ENCODE measurements at places on chromosomes 7 and 10. TPM values are rescaled to one million over a fixed set of nuclear protein-coding genes. Genes with fewer than 3 reads are reported as not detected.

Gene PRLHR
- not detected for total RNA-seq

Gene TMEM140
- 7.6 TPM for total RNA-seq

Gene CTTNBP2
- not detected for total RNA-seq

Gene ANKRD30A
- not detected for total RNA-seq

Gene SYT15
- total RNA-seq = 0.59 TPM

Gene EPDR1
- total RNA-seq = 3.4 TPM

Gene TAS2R41
- total RNA-seq = not detected

Gene PDZD7
- 0.65 TPM for total RNA-seq

Gene GSTO2
- 2.7 TPM for total RNA-seq

Gene NYAP1
- 0.32 TPM for total RNA-seq

Gene CRPPA
- total RNA-seq = 1.6 TPM

DNA sequence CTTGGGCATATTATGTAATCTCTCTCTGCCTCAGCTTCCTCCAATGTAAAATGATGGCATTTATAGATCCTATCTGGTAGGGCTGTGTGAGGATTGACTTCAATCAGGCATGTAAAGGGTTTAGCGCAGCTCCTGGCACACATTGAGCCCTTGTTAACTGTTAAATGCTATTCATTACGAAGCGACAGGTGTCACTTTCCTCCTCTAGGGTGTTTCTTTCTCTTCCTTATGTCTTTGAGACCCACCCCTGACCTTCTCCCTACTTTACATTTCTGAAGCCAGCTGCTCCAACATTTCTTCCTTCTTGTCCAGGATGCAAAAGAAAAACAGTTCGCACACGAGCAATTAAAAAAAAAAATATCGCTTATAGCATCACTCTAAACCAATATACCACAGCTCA lies 5.7 kb upstream of the R3HCC1L start:
- H3K4me1 ChIP-seq = peaks cover 7% of the 10 kb centered on the region
- no peak for DNase-seq
- H3K36me3 ChIP-seq = no peaks in the 10 kb centered on the region
- no peak overlapping the region for H3K4me3 ChIP-seq

DNA sequence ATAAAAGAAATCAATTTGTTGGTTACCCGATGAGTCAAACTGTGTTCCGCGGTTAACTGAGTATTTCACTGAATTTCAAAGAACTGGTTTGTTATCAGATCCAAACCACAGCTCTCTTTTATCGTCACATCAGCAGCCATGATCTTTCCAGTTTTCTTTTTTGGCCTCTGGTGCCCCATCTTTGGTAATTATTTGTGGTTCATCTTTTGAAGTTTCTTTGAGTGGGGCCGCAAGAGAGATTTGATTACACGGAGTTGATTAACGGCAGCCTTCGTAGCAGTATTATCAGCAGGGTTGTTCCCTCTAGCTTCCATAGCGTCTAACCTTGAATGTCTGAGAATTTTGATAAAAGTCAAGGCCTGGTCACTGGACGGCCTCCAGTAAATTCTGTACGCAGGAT lies 154.9 kb upstream of the TNRC18 start:
- peaks cover 16% of the 10 kb centered on the region for H3K27me3 ChIP-seq
- DNase-seq = peak; percentile 25
- H3K4me3 ChIP-seq = no peak overlapping the region
- peaks cover 18% of the 10 kb centered on the region for H3K4me1 ChIP-seq
- H3K36me3 ChIP-seq = no peaks in the 10 kb centered on the region

DNA sequence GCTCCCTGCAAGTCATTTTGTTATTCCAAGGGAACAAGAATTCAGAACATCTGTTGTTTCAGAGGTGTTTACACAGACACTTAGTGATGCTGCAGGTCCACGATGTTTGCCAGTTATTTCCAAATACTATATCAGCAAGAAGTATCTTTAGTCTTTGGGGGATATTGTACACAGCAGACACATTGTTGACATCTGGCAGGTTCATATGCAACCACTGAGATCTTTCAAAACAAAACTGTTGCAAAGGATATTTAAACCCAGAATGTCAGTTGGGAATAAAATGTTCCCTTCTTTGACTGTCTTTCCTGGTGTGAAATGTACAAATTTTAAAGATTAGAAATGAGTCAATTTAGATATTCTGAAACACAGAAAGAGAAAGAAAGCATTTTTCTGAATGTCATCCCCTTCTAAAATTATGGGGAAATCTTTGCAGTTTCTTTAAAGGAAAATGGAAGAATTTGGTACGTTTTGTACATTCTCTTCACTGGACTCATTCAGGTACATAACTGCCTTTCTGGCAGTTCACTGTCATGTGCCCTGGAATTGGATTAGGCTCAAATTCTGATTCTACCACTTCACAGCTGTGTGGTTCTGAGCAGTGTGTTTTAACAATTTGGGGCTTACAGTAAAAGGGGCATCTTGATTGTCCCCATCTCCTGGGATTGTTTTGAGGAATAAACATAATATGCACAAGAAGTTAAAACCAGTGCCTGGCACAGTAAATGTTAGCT lies 40.3 kb upstream of the CELF2 start:
- H3K27ac ChIP-seq = no peak overlapping the region
- H3K4me3 ChIP-seq = no peak overlapping the region
- peaks cover 2% of the 10 kb centered on the region for H3K4me1 ChIP-seq
- H3K27me3 ChIP-seq = peaks cover 13% of the 10 kb centered on the region
- DNase-seq = no peak

GRCh38 chr7:11127988-11128387 lies 154.3 kb downstream of the PHF14 start:
- H3K27me3 ChIP-seq = no peaks in the 10 kb centered on the region
- peaks cover 31% of the 10 kb centered on the region for H3K36me3 ChIP-seq
- no peak overlapping the region for H3K4me3 ChIP-seq
- DNase-seq = no peak

- no peak overlapping the region for H3K4me3 ChIP-seq
- no peaks in the 10 kb centered on the region for H3K27me3 ChIP-seq
- DNase-seq = no peak
- peaks cover 7% of the 10 kb centered on the region for H3K4me1 ChIP-seq
- no peaks in the 10 kb centered on the region for H3K36me3 ChIP-seq
Measured at GRCh38 chr7:2606539-2606936, 25.2 kb upstream of the TTYH3 start.

DNA sequence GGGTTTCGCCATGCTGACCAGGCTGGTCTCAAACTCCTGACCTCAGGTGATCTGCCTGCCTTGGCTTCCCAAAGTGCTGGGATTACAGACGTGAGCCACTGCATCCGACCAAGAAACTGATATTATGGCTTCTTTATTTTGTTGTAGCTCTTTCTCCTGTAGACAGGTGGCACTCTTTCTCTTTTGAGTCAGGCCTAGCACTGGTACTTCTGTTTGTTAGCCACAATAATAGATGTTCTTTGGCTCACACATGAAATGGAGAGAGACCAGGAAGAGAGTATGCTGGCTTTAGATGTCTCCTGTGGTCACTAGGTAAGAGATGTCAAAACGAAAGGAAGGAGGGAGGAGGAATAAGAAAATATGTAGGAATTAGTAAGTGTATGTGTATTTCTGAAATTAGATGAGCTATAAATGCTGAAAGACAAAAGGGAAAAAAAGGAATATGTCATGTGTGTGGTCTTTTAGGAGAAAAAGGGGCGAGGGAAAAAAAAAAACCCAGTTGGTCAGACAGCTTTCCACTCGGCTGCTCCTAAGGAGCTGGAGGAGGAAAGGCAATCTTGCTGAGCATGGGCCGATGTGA lies 78.7 kb downstream of the CLEC2L start:
- no peak overlapping the region for H3K4me3 ChIP-seq
- H3K27ac ChIP-seq = no peak overlapping the region
- DNase-seq = no peak
- H3K36me3 ChIP-seq = peaks cover 12% of the 10 kb centered on the region
- no peaks in the 10 kb centered on the region for H3K4me1 ChIP-seq

DNA sequence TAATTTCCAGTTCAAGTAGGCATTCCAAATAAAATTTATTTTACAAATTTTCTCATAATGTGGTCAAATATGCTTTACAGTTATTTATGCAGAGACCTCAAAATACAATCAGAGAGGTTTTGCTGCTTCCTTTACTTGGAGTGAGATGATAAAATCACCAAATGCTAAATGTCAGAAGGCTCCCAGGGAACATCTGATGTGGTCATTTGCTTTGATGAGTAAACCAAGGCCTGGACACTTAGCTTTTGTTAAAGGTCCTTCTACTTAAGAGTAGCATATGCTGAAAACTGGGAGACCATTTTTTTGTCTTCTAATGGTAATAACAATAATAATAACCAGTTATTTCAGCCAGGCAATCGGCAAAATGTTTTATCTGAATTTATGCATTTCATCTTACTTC lies 60.6 kb upstream of the AKR1E2 start:
- H3K4me3 ChIP-seq = no peak overlapping the region
- H3K27me3 ChIP-seq = peaks cover 19% of the 10 kb centered on the region
- peaks cover 2% of the 10 kb centered on the region for H3K4me1 ChIP-seq
- no peak overlapping the region for H3K27ac ChIP-seq

DNA sequence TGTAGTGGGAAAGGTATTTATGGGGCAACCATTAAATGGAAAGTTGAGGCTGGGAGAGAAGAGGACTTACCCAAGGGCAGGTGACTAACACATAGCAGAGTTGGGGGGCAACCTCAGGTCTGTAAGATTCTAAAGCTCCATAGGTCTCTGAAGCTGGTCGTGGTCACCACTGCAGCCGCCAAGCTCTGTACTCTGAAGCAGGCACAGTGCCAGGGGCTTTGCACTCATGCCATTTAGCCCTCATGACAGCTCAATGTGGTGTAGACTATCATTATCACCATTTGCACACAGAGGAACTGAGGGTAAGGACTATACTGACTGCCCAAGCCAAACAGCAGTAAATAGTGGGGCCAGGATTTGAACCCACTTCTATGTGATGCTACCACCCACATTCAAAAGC lies 32.5 kb upstream of the TMEM273 start:
- no peak overlapping the region for H3K27ac ChIP-seq
- H3K36me3 ChIP-seq = no peaks in the 10 kb centered on the region

- peaks cover 4% of the 10 kb centered on the region for H3K36me3 ChIP-seq
- H3K27me3 ChIP-seq = no peaks in the 10 kb centered on the region
- no peak overlapping the region for H3K4me3 ChIP-seq
- peak; percentile 2 for DNase-seq
- no peak overlapping the region for H3K27ac ChIP-seq
- H3K4me1 ChIP-seq = no peaks in the 10 kb centered on the region
Measured at GRCh38 chr7:57425969-57426628, 23.9 kb upstream of the ZNF716 start.

- peaks cover 11% of the 10 kb centered on the region for H3K4me1 ChIP-seq
- H3K4me3 ChIP-seq = no peak overlapping the region
- H3K36me3 ChIP-seq = no peaks in the 10 kb centered on the region
- H3K27ac ChIP-seq = no peak overlapping the region
- peaks cover 7% of the 10 kb centered on the region for H3K27me3 ChIP-seq
- DNase-seq = no peak
Measured at GRCh38 chr7:55134359-55134725, 115.5 kb downstream of the EGFR start.

- H3K36me3 ChIP-seq = no peaks in the 10 kb centered on the region
- H3K27me3 ChIP-seq = peaks cover 3% of the 10 kb centered on the region
- H3K4me1 ChIP-seq = no peaks in the 10 kb centered on the region
- DNase-seq = no peak
Measured at GRCh38 chr7:140998715-140999114, 16.0 kb downstream of the MRPS33 start.

GRCh38 chr7:30965883-30966282 lies 2.1 kb downstream of the GHRHR start:
- H3K36me3 ChIP-seq = no peaks in the 10 kb centered on the region
- H3K27ac ChIP-seq = no peak overlapping the region
- no peak for DNase-seq
- H3K4me1 ChIP-seq = no peaks in the 10 kb centered on the region

GRCh38 chr7:36752026-36752711 lies 27.9 kb upstream of the AOAH start:
- no peaks in the 10 kb centered on the region for H3K27me3 ChIP-seq
- H3K4me1 ChIP-seq = peaks cover 21% of the 10 kb centered on the region
- no peak overlapping the region for H3K4me3 ChIP-seq
- H3K27ac ChIP-seq = no peak overlapping the region

DNA sequence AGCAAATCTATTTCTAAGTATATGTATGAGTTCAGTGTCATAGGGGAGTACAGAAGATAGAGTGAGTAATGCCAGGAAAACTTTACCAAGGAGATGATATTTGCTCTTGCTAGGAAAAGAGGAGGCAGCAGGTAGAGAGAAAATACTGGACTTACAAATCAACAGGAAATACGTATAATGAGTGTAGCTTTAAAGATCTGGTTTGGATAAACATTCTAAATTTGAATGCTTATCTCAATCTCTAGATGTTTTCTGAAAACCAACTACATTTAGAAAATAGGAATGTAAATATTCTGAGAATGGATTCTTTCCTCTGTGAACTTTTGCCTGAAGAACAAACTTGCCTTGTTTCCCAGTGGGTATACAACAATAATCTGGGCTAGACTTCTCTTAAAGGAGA lies 46.9 kb upstream of the GNAI1 start:
- no peak overlapping the region for H3K27ac ChIP-seq
- DNase-seq = no peak
- H3K4me1 ChIP-seq = no peaks in the 10 kb centered on the region

GRCh38 chr7:112080978-112081377 lies 125.2 kb downstream of the DOCK4 start:
- H3K27me3 ChIP-seq = peaks cover 18% of the 10 kb centered on the region
- H3K4me1 ChIP-seq = peaks cover 10% of the 10 kb centered on the region
- no peak overlapping the region for H3K4me3 ChIP-seq
- no peaks in the 10 kb centered on the region for H3K36me3 ChIP-seq

GRCh38 chr10:20990604-20991003 lies 93.5 kb upstream of the NEBL start:
- no peak for DNase-seq
- H3K4me3 ChIP-seq = no peak overlapping the region
- H3K27ac ChIP-seq = no peak overlapping the region
- H3K36me3 ChIP-seq = no peaks in the 10 kb centered on the region
- no peaks in the 10 kb centered on the region for H3K4me1 ChIP-seq

GRCh38 chr10:112313911-112314310 lies 30.7 kb downstream of the TECTB start:
- H3K4me1 ChIP-seq = no peaks in the 10 kb centered on the region
- peaks cover 19% of the 10 kb centered on the region for H3K27me3 ChIP-seq
- H3K27ac ChIP-seq = no peak overlapping the region

DNA sequence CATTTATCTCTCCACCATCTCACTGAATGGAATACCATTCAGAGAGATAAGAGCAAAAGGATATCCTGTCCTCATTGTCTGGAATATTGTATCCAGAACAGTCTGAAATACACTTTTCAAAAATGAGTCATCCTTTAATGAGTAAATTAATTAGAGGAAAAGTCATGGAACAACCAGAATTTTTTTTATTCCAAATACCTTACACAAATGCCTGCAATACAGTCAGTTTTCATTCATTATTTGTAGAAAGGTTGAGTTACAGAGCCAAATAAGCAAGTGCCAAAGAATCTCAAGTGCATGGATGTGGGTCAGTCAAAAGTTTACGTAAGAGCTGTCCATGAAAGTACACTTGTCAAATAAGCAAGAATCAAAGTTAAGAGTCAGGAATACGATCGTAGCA lies 482.6 kb downstream of the IPMK start:
- H3K36me3 ChIP-seq = no peaks in the 10 kb centered on the region
- H3K4me1 ChIP-seq = no peaks in the 10 kb centered on the region
- H3K27ac ChIP-seq = no peak overlapping the region
- H3K27me3 ChIP-seq = no peaks in the 10 kb centered on the region

- DNase-seq = no peak
- H3K27ac ChIP-seq = no peak overlapping the region
- peaks cover 31% of the 10 kb centered on the region for H3K27me3 ChIP-seq
- H3K4me1 ChIP-seq = no peaks in the 10 kb centered on the region
- H3K36me3 ChIP-seq = no peaks in the 10 kb centered on the region
- no peak overlapping the region for H3K4me3 ChIP-seq
Measured at GRCh38 chr10:86373828-86374227, 7.2 kb upstream of the GRID1 start.

All from activated CD8-positive, alpha-beta T cell treated with anti-CD3 and anti-CD28 coated beads for 36 hours (primary cell).